ENCODE measurements at places on chromosomes 2 and 18.

- no peak for DNase-seq
Observed at GRCh38 chr2:233026198-233026813, 6.2 kb upstream of the NEU2 start.

GRCh38 chr2:80365762-80366161 is 61.2 kb upstream of the LRRTM1 start:
- DNase-seq: no peak

GRCh38 chr2:174608866-174609214 is 11.2 kb upstream of the WIPF1 start:
- peak; percentile 50 for DNase-seq

DNA sequence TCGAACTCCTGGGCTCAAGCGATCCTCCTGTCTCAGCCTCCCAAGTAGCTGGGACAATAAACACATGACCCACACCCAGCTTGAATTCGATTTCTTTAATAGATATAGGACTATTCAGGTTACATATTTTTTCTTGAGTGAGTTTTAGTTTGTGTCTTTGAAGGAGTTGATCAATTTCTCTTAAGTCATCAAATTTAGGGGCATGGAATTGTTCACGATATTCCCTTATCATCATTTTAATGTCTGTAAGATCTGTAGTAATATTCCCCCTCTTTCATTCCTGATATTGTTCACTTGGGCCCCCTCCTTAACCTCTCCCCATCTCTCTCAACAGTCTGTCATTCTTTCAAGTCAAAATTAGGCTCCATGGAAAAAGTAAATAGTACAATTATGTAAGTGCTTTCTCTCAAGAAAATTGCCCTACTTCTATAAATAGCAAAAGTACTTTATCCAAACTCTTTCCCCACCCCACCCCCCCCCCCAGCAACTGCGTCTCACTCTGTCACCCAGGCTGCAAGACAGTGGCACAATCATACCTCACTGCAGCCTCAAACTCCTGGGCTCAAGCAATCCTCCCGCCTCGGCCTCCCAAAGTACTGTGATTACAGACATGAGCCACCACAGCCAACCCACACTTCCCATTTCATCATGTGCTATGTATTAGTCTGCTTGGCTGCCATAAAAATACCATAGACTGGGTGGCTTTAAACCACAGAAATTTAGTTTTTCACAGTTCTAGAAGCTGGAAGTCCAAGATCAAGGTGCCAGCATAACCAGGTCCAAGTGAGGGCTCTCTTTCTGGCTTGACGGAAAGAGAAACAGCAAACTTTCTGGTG is 20.1 kb downstream of the WDR33 start:
- peak; percentile 20 for DNase-seq

- peak; percentile 36 for DNase-seq
Observed at GRCh38 chr18:832085-832681, 20.1 kb upstream of the YES1 start.

GRCh38 chr2:1544478-1545069 is 131.3 kb downstream of the TPO start:
- DNase-seq: no peak
